GM04504 (cell line): ENCODE measurements at places on chromosomes 1 and 21.

GRCh38 chr1:232463225-232463624 is 166.7 kb downstream of the SIPA1L2 start:
- no peak for DNase-seq

- DNase-seq: no peak
Measured at GRCh38 chr1:170891872-170892271, 43.5 kb upstream of the MROH9 start.

DNA sequence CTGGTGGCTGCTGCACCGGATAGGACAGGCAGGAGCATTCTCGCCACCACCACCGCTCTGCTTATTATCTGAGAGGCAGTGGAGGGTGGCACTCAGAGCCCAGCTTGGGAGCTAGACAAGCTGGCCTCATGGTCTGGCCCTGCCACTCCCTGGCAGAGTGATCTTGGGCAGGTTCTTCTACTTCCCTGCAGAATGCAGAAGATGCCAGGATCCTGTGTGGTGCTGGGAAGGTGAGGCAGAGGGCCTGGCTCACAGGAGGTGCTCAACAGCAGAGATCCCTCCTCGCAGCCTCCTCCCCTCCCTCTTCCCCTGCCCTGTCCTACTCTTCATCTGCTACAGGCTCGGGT is 60.4 kb downstream of the ARHGEF10L start:
- no peak for DNase-seq

DNA sequence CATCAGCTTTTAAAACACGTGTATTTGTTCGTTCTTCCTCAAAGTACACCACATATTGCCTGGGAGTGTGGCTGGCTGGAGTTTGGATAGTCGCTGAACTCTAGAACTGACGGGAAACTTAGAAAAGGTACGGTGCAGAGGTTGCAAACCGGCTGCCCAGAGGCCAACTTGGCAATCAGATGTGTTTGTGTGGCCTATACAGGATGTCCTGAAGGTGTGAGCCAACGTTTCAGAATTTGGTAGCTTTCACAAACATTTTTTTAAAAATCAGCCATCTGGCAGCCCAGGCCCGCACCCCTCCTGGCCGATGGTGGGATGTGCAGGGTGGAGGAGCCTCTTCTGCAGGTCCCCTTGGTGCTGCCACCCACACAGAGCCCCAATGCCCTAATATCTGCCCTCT is 73.6 kb upstream of the SLC25A33 start:
- no peak for DNase-seq

GRCh38 chr1:92838519-92838918 is 6.7 kb downstream of the RPL5 start:
- no peak for DNase-seq

- peak; percentile 91 for DNase-seq
Measured at GRCh38 chr1:235990330-235990795, 74.5 kb downstream of the NID1 start.

DNA sequence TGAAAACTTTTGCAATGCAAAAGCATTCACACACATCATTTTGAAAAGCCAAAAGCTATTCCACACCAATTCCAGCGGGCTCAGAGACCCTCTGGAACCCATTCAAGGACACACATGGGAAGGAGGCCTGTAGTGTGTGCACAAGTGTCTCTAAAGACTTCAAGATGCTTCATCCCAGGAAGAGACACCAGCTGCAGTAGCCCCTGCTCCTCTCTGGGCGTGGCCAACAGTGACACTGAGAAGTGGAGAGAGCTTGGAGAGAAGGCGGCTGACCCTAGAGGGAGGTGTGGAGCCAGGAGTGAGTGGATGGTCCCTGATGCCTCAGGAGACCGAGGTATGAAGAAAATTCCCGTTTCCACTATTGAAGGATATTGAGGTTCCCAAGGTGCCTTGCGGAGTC is 14.9 kb upstream of the TNNI1 start:
- no peak for DNase-seq

GRCh38 chr21:24280596-24280995 is 1326.7 kb downstream of the MRPL39 start:
- DNase-seq: no peak

- DNase-seq: no peak
Measured at GRCh38 chr1:49356594-49356993, 579.9 kb upstream of the BEND5 start.

GRCh38 chr21:43318841-43319781 is 107.8 kb downstream of the SIK1 start:
- DNase-seq: peak; percentile 47

GRCh38 chr1:78607334-78607927 is 12.8 kb upstream of the IFI44L start:
- DNase-seq: no peak

DNA sequence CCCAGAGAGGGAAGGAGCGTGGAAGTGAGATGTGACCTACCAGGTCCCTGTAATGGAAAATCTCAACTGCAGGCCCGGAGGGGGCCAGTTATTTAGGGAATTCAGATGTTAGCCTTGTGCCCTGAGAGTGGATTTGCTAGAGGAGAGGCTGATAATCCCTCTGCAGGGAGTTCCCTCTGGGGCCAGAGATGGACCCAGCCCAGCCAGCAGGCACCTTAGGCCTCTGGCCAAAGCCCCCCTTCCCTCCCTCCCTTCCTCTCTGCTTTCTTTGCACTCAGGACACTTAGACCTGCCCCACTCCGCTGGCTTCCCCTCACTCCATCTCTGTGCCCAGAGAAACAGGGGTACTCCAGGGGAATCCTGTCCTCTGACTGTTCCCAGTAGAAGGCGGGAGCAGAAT is 1.5 kb upstream of the ATP1A2 start:
- no peak for DNase-seq

- no peak for DNase-seq
Measured at GRCh38 chr1:233240829-233241682, 54.5 kb downstream of the PCNX2 start.

DNA sequence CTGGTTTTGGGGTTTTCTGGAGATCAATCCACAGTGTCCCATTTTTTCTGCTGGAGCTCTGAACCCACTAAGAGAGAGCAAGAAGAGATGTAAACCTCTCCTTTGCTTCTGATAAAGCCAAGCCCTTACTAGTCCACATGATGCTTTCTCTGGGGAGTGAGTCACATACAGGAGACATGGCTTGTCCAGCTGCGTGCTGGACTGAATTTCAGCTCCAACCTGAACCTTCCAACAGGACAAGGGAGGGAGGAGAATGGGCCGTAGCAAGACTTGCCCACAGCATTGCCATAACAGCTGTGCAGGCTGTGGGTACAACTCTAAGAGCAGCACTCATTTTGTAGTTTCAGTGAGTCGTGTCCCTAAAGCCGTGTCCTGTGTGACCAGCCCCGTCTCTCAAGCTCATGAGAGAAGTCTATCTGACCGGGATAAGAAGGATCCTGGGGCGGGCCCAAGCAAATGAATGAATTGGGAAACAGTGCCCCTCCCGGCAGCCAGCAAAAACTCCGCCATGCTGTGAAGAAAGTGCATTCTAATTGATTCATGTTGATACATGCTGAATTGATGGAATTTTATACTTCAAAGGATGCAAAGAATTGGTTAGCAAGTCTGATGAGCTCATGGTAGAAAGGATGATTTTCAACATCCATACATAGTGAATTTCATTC is 195.2 kb downstream of the GABPA start:
- DNase-seq: no peak

DNA sequence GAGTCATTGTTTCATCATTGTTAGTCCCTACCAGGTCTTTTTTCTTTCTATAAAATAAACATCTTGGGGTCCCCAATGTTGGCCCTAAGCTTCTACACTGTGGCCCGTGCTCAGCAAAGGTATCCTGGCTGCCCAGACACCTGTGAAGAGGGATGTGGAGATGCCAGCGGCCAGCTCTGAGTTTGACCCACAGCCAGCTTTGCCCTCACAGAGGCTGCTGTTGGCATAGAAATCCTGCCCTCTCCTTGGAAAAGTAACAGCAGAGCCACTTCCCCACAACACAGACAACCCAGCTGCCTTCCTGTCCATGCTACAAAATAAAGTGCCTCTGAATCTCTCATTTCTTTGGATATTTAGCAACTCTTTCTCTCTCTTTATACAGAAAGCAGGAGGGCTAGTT is 6.0 kb downstream of the TRIM62 start:
- DNase-seq: no peak

DNA sequence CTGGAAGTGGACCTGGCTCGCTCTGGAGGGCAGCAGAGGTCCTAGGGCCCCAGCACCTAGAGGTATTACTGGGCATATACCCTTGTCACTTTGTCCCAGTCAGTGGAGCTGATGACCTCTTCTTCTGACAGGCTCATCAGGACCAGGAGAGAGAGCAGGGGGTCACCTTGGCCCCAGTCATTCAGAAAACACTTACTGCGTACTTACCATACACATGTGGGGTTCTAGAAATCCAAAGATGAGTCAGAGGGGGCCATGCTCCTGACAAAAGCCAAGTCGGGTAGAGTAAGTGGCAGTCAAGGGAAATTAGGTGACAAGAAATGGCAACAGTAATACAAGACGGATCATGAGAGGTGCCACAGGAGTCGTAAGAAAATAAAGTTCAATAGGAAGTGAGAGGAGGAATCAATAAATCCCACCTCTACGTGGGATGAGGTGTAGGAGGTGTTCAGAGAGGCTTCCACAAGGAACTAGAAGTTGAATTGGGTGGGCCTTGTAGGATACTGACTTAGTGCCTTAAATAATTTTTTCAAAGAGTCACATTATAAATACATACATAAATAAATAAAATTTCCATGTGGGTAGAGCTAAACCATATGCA is 6.8 kb downstream of the KCNC4 start:
- DNase-seq: no peak

GRCh38 chr21:30962013-30962412 is 76.3 kb downstream of the KRTAP19-8 start:
- no peak for DNase-seq

GRCh38 chr1:33367485-33368405 is 46.8 kb upstream of the A3GALT2 start:
- DNase-seq: no peak

DNA sequence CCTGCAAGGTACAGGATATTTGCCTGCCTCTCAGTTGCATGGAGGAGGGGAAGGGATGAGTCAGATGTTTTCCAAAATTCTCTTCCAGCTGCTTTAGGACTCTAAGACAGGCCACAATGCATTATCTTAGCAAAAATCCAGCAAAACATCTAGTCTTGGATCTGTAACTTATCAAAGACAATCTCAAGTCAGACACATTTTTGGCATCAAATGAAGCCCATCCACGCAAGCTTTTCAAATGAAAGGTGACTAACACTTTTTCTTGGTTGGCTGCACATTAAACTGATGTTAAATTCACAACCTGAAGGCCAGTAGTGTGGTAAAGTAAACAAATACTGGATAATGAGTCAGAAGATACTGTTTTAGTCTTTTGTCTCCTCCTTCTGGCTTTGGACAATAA is 21.3 kb downstream of the FAM78B start:
- DNase-seq: no peak

- DNase-seq: no peak
Measured at GRCh38 chr1:45465277-45465676, 25.7 kb downstream of the TESK2 start.

DNA sequence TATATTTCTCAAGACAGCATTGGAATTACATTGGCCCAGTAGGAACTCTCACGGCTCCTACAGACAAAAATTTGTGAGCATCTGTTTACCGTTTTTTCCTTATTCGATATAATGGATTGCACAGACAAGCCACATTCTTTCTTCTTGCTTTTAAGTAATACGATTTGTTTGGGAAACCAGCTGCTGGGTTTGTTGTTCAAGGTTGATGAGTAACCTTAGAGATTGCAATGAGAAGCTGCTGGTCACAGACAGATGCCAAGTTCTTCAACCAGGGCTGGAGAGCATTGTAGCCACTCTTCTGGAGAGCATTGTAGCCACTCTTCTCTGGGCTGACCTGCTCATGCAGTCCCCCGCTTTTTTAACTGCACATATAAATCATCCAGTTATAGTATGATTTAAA is 1.4 kb upstream of the MIA3 start:
- DNase-seq: peak; percentile 87

GRCh38 chr1:90007979-90008404 is 13.1 kb downstream of the ZNF326 start:
- no peak for DNase-seq

DNA sequence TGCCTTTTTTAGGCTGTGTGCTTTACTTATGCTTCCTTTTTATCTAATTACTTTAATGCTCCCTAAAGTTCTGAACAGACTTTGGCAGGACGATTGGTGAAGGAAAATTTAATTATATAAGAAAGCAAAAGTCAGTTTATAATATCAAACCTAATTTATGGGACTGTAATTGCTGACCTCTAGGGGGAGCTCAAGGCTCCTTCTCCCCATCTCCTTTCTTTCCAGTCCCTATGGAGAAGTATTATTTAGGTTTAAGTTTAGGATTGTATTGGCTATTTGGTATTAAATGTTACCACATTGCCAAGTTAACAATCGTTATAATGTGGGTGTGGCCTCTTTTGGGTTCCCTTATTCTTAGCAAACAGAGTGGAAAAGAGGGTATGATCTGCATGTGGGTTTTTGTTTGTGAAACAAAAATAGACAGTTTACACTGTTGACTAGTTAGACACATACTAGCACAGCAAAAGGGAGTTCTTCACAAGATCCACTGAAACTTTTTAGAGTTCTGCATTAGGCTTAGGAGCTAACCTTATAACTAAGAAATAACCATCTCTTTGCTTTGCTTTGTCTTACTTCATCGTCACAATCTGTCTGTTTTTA is 48.2 kb upstream of the TNFSF4 start:
- DNase-seq: no peak

- DNase-seq: no peak
Measured at GRCh38 chr1:67126111-67126746, 8.5 kb downstream of the C1orf141 start.

GRCh38 chr1:94248956-94249688 is 11.7 kb upstream of the ARHGAP29 start:
- no peak for DNase-seq

GRCh38 chr1:58244872-58245271 is 301.7 kb downstream of the OMA1 start:
- no peak for DNase-seq

DNA sequence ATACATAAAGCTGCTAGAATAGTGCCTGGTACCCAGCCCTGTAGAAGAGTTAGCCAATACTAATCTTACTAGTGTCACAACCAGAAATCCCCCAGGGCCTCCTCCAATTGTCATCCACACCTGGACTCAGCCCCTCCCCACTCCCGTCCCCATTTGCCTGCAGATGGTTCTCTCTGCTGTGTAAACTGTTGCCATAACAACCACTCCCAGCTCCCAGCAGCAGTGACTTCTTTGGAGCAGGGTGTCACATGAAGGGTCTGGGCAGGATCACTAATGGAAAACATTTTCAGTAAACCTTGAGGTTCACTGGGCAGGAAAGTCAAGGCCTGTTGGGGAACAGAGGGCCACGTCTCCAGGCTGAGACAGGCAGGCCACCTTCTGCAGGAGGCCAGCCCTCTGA is 126.0 kb upstream of the IPO9 start:
- DNase-seq: no peak

GRCh38 chr1:40531381-40532061 is at the start of gene ZNF684:
TSS of gene ZNF684 (plus strand) at chr1:40531637. CDS start at chr1:40533167, 1,530 bp downstream.
- peak; percentile 82 for DNase-seq

GRCh38 chr1:86552376-86552775 is 5.5 kb downstream of the CLCA4 start:
- no peak for DNase-seq

- DNase-seq: no peak
Measured at GRCh38 chr1:179126338-179127060, 44.6 kb downstream of the TOR3A start.
